GM12864 (cell line): ENCODE measurements at places on chromosomes 2 and 18.

DNA sequence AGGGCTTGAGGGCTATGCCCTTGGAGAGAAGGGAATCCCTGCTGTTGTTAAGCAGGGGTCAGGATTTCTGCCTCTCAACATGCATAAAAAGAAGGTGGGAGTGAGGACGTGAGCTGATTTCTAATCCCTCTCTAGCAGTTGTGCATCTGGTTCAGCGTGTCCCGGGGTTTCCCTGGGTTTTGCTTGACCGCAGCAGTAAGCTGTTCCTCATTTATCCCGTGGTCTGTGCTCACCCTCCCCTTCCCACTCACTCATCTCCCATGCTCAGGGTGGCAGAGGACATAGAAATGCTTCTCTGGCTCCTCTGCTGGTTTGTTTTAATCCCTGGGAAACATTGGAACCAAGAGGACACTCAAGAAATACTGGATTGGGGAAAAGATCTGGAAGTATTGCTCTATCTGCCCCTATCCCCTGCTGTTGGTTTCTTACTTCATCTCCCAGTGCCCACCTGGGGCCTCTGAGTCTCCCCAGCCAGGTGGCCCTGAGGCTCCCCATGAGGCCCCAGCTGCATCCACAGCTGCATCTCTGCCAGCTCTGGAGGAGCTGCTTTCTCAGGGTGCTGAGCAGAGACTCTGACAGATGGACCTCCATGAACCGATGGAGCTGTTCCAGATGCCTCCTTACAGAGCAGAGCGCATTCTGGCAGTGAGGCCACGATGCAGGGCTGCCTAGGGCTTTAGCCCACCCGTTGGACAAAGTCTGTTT, 36.1 kb downstream of the TET3 start:
- no peak for DNase-seq

- DNase-seq = no peak
These were observed 55.4 kb upstream of the THUMPD2 start for GRCh38 chr2:39834426-39834825.

DNA sequence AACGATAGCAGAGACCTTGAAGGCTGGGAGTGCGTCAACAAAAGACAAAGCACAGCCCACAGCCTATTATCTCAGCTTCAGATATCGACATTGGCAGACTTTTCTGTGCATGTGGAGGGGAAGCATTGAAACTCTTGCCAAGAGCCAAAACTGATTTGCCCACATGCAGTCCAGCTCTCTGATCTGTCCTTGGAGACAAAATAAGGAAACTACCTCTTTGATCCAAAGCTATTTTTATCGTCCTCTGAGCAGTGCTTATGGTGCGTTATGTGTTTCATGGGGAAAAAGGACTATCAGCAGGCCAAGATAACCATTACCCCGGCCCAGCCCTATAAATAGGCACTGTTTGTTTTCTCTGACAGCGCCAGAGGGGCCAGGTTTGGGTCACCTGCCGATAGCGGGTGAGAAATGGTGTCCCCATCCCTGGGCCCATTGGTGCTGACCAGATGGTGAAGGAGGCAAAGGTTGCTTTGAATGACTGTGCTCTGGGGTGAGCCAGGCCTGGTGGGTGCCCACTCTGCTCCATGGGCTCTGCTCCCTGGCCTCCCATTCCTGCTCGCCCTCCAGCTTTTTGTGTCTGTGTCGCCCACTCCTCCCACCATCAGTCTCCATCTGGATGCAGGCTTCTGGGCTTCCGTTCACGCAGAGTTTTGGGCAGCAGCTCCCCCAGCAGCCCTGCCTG, 176.1 kb upstream of the HS6ST1 start:
- DNase-seq = no peak

GRCh38 chr18:48391868-48392267, 17.3 kb downstream of the ZBTB7C start:
- no peak for DNase-seq

- no peak for DNase-seq
These were observed 16.3 kb upstream of the EPHA4 start for GRCh38 chr2:221588306-221588985.

- no peak for DNase-seq
These were observed 257.3 kb downstream of the GLI2 start for GRCh38 chr2:120992791-120993555.

GRCh38 chr2:98665677-98666076, 57.3 kb downstream of the UNC50 start:
- no peak for DNase-seq

- DNase-seq = no peak
These were observed 23.7 kb downstream of the PGAP1 start for GRCh38 chr2:196902828-196903227.

DNA sequence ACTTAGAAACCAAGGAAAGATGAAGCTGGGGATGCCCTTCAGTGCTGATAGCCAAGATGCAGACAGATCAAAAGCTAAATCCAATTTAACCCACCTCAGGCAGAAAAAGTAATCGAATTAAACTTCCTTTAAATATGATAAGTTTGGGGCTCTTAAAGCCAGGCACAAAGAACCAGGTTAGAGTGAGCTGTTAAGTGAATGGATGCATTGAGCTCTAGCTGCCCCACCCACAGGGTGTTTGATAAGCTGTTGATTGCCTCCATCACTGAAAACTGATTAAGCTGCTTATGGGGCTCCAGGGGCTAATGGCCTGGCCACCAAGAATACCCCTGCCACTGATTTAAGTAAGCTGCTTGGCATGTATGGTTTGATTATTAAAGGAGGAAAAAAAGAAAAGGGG, 119.8 kb downstream of the PLEKHM3 start:
- DNase-seq = no peak

GRCh38 chr2:67579216-67579615, 182.1 kb downstream of the ETAA1 start:
- no peak for DNase-seq
